ENCODE measurements at places on chromosomes 3 and 15.

DNA sequence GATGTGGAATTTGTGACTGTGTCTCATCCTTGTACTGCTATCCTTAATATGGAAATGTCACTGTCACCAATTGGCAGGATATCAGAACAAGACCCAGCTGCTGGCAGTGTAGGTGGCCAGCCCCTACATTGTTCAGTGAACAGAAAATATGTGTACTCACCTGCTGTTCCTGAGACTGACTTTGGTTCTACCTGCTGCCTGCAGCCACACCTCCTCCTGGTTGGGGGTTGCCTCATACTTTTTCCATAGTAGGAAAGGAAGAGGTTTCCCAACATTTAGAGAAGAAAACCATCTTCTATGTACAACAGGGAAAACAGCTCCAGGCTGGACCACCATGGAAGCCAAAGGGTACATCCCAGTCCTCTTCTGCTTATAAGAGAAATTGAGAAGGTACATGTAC, 35.9 kb downstream of the SLC12A1 start:
- no peak for DNase-seq

GRCh38 chr3:14935592-14936345, 11.6 kb upstream of the NR2C2 start:
- no peak for DNase-seq

DNA sequence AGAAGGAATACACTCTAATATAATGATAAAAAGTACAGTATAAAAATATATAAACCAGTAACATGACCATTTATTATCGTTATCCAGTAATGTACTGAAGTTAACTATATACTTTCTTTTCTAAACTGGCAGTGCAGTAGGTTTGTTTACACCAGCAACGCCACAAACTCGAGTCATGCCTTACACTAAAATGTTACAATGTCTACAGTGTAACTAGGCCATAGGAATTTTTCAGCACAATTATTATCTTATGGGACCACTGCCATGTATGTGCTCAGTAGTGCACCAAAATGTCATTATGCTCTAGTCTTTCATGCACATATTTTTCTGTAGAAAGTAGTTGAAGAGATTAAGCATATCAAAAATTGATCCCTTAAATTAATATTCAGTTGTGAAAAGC, 609.8 kb upstream of the BCHE start:
- DNase-seq, result no peak

DNA sequence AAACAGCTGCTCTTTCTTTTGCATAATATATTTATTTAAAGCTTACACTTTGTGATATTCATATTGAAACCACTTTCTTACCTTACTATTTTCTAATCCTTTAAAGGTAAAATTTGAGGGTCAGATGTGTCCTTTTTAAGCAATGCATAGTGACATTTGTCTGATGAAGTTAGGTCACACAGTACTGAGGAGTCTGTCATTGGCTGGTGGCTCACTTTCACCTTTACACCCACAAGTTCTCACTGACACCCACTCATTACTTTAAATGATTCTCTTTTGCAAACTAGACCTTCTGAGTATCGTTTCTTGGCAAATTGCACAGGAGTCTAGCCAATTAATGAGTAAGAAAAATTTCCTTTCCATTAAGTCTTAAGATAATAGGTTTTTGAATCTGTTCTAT, 758.3 kb upstream of the ARPP21 start:
- no peak for DNase-seq

DNA sequence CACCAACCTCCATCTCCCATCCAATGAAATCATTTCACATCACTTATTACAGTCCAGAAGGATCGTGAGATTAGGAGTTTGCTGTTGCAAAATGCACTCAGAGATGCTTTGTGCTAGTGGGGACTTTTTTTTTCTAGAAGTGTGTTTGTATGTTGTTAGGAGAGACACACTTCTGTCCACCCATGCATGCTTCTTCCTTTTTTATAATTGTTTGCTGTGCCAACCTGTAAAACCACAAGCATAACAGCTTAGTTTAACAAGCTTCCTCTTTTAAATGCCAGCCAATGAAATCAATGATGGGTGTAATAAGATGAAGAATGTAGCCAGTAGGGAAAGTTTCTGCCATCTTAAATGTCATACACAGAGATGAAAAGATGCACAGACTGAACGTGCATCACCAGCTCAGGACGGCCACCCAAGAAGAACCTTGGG, 305.6 kb upstream of the STT3B start:
- DNase-seq, result no peak

GRCh38 chr15:42355291-42355690, 4.0 kb upstream of the CAPN3 start:
- no peak for DNase-seq

DNA sequence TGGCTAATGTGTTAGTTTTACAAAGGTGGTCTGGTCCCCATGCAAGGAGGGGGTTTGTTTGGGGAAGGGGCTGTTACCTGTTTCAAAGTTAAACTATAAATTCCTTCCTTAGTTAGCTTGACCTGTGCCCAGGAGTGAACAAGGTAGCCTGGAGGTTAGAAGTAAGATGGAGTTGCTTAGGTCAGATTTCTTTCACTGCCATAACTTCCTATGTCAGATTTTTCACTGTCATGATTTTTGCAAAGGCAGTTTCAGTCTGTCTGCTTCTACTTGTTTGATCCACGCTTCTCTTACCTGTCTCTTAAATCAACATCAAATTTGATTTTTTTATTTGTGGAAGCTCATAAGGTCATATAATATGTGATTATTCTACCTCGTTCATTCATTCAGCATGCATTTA, 28.6 kb downstream of the STARD9 start:
- DNase-seq, result no peak

DNA sequence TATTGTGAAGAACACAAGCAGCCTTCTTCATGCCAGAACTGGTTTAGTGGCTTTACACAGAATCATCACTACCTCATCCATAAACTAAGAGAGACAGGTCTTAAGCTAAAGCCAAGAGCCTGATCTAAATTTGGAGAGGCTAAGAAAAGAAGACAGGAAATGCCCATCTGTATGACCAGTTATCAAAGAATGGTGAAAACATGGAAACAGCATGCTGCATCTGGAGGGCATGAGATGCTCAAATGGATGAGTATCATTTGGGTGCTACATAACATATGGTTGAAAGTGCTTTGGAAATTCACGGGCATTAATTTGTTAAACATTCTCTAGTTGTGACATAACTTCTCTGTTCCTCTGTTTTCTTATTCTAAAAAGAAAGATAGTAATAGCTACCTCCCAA, 112.5 kb downstream of the CPNE4 start:
- no peak for DNase-seq

- no peak for DNase-seq
Observed at GRCh38 chr3:97917813-97918536, 54.3 kb downstream of the RIOX2 start.

DNA sequence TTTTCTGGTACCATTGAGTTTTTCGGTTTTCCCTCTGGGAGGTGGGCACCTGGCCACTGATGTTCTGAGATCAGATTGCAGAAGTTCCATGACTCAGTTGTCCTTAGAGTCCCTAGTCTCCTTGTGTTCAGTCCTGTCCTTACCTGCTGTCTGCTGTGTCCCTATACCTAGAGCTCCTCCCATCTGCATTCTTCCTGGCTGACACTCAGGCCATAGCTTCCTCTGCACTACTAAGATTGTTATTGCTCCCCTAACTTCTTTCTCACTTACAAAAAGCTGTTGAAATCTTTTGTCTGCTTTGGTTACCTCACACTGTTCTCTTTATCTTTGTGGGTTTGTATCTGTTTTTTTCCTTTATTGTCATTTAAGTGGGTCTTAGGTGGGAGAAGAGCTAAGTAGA, 13.2 kb downstream of the USP3 start:
- DNase-seq, result no peak

- no peak for DNase-seq
Observed at GRCh38 chr3:194586836-194587235, 46.4 kb downstream of the TMEM44 start.

DNA sequence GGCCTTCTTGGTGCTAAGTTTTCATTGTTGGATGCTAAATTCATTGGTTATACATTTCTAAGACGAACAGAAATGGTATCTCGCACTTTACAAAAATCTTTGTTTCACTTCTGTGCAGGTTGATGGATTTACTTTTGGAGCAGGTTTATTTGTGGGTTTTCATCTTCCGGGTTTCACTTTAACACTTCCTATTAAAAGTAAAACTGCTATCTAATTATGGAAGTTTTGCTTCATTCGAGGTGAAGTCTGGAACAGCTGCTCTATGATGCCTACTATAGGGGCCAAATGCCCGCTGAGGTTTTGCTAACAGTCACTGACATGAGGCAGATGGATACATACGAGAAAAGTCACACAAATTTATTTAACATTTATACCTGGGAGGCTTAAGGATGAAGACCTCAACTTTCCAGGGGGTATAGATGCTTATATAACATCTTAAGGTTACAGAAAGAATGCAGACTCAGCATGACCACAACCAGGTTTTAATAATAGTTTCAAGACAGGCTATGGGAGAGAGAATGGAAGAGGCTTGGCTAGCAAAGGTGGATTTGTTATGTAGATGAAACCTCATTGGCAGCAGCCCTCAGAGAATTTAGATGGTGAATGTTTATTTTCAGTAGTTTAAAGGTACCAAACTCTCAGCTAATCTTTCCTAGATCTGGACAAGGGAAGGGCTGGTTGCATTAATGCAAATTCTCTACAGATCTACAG, 54.2 kb downstream of the OSTN start:
- DNase-seq, result no peak

- no peak for DNase-seq
Observed at GRCh38 chr15:100048736-100049135, 293.0 kb downstream of the ADAMTS17 start.

DNA sequence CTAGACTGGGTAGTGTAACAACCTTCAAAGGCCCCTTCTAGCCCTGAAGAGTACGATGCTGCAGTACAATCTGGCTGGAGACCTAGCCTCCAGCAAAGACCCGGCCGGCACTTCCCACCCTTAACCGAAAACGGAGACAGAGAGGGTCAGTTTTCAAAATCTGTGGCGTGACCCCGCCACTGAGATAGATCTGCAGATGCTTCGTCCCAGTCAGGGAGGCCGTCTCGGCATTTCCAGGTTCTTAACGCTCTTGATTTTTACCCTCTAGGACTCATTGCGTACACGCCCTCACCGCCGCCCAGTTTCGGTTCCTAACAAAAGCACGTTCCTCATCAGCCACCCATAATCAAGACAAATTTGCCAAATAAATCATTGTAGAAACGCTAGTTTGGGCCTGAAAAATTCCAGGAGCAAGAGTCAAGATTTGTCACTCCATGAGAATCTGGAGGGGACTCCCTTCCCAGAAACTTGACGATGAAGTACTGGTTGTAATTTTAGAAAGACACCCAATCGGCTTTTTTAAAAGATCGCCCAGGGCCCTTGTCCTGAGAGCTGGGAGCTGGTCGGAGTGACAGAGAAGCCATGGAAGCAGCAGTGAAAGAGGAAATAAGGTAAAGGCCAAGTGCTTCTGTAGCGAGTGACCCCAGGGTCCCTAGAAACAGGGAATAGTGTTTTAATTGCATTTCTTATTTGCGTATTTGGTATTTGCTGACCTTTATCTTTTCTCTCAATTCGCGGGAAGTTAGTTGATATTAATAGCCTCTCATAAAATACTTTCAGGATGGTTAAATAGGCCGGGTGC, 868 bp upstream of the TMEM87A start:
- no peak for DNase-seq

DNA sequence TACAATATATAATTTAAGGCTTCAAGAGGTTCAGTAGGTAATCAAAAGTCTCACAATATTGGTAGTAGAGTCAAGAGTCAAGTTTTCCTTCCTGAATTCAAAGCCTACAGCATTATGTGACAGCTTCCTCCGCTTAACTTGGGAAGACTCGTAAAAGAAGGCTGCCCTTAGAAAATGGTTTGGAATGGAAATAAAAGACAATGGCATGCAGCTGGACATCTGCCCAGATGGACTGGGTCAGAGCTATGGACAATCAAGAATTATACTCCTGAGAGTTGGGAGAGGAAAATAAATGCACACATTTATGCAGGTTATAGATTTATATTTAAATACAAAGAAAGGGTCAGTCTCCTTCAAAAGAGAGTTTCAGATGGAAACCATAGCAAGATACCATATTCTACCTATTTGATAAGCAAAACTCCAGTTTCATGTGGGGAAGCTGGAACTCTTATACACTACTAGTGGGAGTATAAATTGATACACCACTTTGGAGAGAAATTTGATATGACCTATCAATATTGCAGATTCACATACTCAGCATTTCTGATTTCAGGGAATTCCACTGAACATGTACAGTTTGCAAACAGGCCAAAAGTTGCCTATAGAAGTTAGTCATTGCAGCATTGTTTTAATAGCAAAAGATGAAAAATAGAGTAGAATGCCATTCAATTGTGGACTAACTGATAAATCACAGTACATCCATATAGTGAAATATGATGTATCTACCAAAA, 6.1 kb downstream of the CRYBG3 start:
- no peak for DNase-seq

DNA sequence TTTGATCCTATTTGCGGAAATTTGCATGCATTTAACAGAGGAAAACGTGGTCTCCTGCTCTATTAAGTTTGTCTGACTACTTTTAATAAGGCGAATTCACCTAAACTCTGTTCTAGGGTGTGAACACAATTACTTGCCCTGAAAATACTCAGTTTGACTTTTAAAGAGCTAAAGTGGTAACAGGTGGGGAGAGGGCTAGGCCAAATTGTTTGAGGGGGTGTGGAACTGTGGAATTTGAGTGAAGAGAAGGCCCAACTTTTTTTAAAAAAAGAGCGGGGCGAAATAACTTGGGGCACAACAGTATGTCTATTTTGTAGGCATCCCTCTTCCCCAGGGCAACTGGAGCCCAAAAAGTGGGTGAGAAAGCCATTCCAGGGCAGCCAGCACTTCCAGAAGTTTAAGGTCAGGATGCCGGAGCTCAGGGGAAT, 580 bp upstream of the FXR1 start:
- no peak for DNase-seq

GRCh38 chr3:54604495-54604894, 323.4 kb downstream of the LRTM1 start:
- DNase-seq, result no peak

DNA sequence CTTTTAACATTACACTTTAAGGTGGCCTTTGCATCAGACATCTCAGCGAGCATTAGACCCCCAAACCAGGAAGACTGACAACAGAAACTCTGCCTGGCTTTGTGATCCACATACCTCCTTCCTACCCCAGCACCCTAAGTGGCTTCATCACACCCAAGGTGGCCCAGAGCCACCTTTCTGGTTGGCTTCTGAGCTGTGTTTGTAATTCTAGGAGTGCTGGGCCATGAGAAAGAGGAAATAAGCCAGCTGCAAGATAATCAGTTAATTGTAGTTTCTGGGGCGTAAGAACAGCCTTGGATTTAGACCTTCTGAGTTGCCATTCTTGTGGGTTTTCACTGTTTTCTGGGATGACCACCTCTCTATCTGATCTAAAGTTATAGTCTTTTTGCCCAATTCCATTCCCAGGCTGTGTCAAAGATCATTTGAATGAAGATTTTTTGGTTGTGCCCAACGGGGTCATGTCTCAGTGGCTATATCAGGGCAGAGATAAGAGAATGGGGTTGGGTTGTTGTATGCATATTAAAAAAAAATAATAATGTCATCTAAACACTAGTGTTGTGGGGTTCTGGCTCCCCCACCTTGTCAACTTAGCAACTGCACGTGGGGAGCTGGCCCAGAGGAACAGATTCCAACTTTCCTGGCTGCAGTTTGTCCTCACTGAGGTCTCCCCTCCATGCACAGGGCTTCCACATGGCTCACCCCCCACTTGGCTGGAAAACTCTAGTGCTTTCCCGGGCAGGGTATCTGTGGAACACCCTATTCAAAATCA, 234.8 kb upstream of the WNT5A start:
- DNase-seq, result no peak
